ENCODE measurements at places on chromosomes 3 and 15.

DNA sequence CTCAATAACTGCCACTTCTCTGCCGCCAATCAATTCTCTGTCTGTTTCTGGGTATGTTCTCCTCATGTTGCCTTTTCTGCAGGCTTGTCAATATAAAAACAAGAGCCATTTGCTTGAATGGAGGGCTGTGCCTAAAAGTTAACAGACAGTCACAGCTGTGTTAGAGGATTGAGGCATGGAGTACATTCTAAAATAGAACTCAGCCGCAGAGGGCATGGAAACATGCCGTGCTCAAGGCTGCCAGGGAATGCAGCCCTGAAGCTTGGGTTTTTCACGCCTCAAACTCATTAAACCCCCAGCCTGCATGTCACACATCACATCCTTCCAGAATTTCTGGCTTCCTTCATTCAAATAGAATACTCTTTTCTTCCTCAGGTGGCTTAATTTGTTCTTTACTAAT is 166.6 kb downstream of the TPRG1 start:
- no peak for DNase-seq

GRCh38 chr3:148901987-148902791 is 37.1 kb downstream of the CPA3 start:
- peak; percentile 79 for DNase-seq

DNA sequence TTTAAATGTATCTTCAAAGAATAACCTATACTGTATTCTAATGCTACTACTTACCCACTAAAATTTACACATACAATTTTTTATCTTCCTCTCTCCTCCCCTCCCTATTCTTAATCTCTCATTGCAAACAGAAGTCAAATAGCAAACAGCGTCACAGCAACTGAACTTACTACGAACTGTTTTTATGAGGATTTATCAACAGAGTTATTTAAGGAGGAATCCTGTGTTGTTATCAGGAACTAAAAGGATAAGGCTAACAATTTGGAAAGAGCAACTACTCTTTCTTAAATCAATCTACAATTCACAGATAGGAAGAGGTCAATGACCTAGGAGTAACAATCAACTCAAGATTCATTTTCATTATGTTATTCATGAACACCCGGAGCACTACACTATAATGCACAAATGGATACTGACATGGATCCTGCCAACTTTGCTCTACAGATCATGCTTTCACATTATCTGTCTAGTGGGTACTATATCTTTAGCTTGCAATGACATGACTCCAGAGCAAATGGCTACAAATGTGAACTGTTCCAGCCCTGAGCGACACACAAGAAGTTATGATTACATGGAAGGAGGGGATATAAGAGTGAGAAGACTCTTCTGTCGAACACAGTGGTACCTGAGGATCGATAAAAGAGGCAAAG is 984 bp downstream of the FGF7 start:
- DNase-seq, result no peak

DNA sequence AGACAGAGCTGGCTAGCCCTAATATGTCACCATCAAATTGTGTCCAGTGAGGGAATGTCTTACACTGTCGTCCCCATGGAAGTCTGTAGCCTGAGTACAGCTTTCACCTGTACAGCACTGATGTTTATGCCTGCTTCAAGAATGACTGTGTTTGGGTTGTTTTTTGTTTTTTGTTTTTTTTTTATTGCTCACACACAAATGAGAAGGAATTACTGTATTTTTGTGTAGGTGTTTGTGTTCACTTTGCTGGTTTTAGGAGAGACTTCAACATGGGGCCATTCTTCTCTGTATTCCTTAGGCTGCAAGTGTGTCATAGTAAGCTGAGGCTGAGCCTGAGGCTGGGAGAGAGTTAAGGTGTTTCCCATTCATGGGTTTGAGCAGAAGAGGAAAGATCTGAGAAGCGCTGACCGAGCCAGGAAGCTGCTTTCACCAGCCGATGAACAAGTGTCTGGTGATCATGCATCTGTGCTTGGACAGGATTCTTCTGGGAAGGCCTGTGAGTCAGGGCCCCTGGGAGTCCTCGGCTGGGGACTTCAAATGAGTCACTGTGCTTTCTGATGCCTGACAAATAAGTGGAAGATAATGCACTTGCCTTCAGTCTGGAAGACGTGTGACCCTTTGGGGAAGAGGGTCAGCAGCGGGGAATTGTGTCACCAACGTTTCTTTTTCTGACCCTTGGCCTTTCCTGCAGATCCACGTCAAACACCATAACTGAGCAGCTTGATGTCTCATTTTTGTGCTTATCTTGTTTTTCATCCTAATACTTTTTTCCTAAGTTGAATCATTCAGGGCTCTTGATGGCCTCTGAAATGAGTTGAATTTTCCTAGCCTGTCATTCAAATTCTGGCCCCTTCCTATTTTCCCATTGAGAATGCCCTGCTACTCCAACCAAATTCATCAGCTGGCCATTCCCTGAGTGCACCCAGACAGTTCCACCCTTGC is 36.7 kb upstream of the ZBTB38 start:
- peak; percentile 98 for DNase-seq

DNA sequence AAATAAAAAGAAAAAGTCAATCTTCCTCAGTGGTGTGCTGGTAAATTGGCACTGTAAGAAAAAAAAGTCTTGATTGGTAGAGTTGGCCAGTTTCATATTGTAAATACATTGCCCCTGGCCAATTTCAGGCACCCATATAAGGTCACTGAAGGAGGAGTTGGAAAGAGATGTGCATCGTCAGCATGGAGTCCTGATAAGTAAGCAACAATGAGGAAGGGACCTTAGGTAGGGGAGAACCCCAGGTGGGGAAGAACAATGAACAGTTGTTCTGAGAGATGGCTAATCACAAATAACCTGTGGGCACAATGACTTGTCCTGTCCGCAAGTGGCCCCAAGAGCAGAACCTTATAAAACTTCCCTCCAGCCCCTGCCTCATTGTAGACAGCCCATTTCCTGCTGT is 8.6 kb upstream of the CYP8B1 start:
- DNase-seq, result no peak

DNA sequence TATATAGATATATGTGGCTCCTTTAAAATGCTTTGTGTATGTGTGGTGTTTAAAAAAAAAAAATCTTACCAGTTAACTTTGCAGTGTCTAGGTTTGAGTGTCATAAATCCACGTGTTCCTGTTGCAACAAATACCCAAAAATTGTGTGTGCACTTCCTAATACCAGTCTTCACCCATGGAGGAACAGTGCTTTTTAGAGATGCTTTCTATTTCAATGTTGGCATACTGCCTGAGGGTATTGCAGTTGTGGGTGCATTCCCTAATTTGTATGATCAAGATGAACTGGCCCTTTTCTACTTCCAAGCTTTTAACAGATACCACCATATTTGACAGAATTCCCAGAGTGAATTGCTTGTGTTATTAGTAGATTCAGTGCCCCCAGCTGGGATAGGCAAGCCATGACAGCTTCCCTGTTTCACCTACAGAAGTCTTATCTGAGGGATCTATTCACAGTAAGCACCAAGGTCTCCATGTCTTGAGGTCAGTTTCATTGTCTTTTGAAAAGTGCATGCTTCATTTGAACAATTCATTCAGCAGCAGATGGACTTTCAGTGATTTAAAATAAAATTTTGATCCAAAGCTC is 68.9 kb upstream of the GOLGA6B start:
- DNase-seq, result peak; percentile 45

GRCh38 chr15:52567871-52568600 is 794 bp downstream of the ARPP19 start:
- peak; percentile 47 for DNase-seq

DNA sequence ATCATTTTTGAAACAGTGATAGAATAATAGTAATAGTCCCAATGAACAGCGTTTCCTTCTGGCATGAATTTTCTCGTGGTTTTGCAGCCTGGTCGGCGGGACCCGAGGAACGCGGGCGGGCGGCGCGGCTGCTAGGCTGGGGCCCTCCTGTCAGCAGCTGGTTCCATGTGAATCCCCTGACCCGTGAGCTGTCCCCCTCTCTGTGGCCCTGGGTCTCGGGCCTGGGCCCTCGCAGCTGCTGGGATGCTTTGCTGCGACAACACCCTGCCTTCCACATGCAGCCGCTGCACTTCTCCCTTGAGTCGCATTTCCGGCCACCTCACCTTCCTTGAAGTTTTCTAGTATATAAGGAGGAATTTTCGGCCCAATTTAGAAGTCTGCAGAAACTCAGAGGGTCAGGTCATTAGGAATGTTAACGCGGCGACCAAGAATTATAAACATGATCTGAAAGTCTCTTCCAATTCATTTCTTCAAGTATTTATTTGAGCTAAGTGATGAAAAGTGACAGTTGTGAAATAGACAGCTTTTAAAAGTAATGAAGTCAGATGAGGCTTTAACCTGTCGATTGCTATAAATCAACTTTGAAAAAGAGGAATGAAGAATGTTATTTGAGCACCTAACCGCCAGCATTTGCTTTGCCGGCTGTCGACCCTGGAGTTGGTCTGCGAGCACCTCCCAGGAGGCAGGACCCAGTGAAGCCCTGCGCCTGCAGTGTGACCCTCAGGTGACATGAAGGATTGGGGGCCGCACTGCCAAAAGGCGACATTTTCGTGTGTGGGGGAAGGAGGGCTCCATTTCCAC is 27.7 kb downstream of the NR2F2 start:
- DNase-seq, result no peak

DNA sequence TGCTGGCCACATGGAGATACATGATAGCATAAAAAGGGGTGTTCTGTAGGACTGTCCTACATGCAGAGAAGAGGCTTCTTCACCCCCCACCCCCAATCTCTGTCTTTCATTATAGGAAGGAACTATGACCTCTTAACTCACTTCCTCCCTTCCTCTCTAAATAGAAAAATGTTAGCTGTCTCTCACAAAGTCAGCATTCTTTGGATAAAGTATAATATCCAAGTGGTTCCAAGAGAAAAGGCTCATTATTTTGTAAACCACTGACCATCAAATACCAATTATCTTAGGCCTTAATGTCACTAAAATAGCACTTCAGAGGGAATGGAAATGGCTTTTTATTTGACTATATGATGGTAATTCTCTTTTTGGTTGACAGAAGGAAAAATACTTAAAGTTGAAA is 95.3 kb upstream of the SLC2A2 start:
- DNase-seq, result no peak

- DNase-seq, result no peak
Observed at GRCh38 chr15:91624353-91624968, 229.0 kb upstream of the SLCO3A1 start.

DNA sequence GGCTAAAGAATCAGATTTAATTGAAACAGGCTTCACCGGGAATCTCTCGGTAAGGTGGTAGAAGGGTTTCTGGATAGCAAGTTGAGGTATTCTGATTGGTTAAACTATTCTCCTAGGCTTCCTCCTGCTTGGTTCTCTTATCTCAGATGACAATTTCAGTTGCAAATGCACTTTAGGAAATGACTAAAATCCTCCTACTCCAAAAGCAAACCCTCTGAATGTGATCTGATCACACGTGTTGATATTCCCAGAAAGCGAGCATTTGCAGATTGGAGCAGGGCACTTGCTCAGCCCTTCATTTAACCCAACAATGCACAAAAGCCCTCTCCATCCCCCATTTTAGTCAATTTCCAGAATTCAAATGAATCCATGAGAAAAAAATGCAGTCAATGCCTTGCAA is 55.6 kb upstream of the ICE2 start:
- no peak for DNase-seq

- DNase-seq, result peak; percentile 15
Observed at GRCh38 chr3:76310089-76310488, 524.7 kb upstream of the ZNF717 start.

- no peak for DNase-seq
Observed at GRCh38 chr15:74884428-74885223, 5.2 kb upstream of the MPI start.

DNA sequence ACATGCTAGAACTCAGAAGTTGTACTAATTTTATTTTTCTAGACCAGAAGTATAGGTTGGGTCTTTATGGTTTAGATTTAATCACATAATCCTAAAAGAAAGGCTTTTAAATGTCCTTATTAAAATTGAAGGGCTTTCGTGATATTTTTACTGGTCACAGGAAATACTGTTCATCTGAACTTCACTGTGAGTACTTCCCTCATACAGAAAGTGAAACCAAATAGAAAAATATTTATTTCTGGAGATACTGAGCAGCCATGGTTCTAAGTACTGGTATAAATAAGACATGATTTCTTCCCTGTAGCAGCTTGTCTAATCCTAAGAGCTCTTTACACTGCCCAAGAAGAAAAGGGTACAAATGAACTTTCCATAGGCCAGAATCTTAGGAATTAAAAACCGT is 2.0 kb downstream of the SNRK start:
- peak; percentile 62 for DNase-seq

DNA sequence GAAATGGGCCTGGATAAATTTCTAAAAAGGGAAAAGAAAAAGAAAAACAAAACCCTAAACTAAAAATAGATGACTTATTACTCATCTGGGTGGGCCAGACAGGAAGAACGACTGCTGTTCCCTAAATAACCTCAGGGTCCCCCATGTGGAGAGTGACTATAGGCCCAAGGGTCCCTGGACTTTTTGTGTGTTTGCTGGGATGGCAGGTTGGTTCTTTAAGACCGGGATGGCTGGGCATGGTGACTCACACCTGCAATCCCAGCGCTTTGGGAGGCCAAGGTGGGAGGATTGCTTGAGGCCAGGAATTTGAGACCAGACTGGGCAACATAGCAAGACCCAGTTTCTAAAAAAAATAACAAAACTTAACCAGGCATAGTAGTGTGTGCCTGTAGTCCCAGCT is 43.8 kb upstream of the TRA2B start:
- DNase-seq, result no peak

- no peak for DNase-seq
Observed at GRCh38 chr15:85112997-85113396, 131.3 kb downstream of the PDE8A start.

- peak; percentile 53 for DNase-seq
Observed at GRCh38 chr3:151210676-151211381, 7.8 kb upstream of the GPR171 start.

DNA sequence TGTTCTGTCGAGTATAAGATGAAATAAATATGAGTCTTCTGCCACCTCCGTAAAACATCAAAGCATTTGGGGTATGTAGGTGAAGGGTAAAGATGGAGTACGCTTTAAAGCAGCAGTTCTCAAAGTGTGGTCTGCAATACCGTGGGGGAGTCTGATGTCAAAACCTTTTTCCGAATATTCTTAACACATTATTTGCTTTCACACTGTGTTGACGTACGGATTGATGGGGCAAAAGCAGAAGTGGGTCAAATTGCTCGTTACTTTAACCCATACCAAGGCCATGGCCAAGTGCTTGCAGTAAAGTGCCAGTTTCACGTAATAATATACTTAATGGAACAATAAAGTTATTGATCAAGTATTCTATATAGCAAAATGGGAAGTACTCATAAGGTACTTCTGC is 36.3 kb downstream of the PAK2 start:
- DNase-seq, result no peak

DNA sequence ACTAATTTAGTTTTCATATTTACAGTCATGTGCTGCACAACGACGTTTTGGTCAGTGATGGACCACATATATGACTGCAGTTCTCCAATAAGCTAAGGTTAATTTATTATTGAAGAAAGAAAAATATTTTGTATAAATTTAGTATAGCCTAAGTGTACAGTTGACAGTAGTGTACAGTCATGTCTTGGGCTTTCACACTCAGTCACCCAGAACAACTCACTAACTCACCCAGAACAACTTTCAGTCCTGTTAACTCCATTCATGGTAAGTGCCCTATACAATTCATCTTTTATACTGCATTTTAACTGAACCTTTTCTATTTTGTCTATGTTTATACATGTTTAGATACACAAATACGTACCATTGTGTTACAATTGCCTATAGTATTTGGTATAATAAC is 3.8 kb upstream of the GABRR3 start:
- DNase-seq, result no peak
